WTC11 (cell line): ENCODE measurements at places on chromosomes 4 and X.
A peak's percentile ranks its signal among the peaks of the same experiment; 100 is the strongest.

GRCh38 chr4:86939729-86940575 is 5.1 kb downstream of the AFF1 start:
- DNase-seq = no peak

DNA sequence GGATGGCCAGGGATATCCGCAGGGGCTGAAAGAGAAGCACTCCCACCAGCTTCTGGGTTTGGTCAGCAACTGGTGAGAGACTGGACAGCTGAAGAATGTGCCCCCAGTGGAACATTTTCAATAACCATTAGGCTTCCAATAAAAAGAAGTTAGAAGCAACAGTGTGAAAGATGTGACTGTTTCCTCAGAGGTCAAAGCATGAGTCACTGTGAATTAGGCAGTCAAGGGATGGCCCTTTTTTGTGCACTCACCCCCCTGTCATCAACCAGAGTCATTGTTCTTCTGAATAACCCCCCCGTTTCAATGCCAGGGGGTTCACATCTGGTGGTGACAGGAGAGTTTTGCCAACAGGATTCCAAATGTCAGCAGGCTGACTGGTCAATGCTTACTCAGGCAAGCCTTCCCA is 74.6 kb upstream of the SH3RF1 start:
- no peak for DNase-seq

GRCh38 chr4:92237559-92237958 is 66.2 kb upstream of the GRID2 start:
- no peak for DNase-seq

- DNase-seq = no peak
Measured at GRCh38 chr4:112093636-112094202, 51.5 kb upstream of the FAM241A start.

GRCh38 chrX:35166023-35166422 is 223.4 kb downstream of the FAM47B start:
- DNase-seq = no peak

GRCh38 chr4:813900-814299 is 12.0 kb downstream of the CPLX1 start:
- peak; percentile 47 for DNase-seq

GRCh38 chrX:5807181-5807580 is 421.5 kb downstream of the NLGN4X start:
- DNase-seq = no peak

- DNase-seq = no peak
Measured at GRCh38 chr4:112251019-112251643, 19.5 kb downstream of the AP1AR start.

DNA sequence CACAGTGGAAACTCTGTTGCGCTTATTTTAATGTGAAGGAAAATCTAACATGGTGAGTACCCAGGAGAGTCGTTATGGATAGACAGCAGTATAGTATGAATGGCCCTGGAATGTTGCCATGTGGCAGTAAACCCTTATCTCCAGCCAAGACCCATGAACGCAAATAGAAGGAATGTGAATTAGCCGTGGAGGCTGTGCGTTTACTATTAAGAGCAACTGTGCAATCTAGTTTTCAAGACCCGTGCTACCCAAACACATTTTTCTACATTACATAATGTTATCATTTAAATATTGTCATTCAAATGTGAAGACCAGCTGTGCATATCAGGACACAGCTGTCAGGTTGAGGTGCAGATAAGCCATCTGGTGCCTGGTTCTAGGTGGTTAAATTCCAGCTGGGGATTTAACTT is 13.3 kb upstream of the AGA start:
- no peak for DNase-seq

DNA sequence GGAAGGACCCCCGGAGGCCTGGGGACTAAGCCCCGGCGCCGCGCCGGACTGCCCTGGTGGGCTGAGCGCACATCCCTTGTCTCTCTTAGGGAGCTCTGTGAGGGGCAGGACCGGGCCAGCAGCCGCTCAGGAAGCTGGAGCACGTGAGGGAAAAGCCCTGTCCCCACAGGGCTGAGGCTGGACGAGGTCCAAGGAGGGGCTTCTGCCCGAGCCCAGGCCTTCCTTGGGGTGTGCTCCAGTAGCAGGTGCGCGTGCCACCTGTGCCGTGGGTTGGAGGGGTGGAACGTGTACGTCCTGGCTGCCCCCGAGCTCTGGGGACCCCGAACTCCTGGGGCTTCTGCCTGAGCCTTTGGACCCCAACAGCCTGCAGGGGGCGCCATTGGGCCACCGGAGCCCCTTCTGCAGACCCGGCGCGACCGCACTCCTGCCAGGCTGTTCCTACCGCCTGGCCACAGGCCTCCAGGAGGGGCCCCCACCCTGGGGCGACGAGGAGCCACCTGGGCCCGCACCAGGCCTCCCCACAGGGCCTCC is 27.2 kb downstream of the TACC3 start:
- peak; percentile 91 for DNase-seq

- no peak for DNase-seq
Measured at GRCh38 chr4:2833671-2834000, 10.0 kb upstream of the ADD1 start.

- no peak for DNase-seq
Measured at GRCh38 chr4:5500165-5500564, 208.2 kb downstream of the EVC2 start.

DNA sequence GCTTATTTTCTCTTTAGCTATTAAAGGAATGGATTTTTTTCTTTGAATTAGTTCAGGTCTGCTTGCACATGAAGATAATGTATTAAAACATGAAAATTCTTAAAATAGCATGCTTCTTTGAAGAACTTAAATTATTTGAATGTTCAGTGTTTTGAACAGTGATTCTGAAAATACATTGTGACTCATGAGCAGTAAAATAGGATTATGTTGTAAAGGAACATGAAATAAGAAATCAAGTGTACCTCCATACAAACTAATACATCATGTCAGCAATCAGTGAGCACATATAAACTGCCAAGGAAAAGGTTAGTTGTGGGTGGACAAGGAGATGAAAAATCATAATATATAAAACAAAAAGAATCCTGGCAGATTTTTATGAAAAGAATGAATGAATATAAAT is 66.1 kb downstream of the SNX25 start:
- DNase-seq = no peak

GRCh38 chrX:107107459-107107858 is 11.2 kb downstream of the RBM41 start:
- DNase-seq = no peak

DNA sequence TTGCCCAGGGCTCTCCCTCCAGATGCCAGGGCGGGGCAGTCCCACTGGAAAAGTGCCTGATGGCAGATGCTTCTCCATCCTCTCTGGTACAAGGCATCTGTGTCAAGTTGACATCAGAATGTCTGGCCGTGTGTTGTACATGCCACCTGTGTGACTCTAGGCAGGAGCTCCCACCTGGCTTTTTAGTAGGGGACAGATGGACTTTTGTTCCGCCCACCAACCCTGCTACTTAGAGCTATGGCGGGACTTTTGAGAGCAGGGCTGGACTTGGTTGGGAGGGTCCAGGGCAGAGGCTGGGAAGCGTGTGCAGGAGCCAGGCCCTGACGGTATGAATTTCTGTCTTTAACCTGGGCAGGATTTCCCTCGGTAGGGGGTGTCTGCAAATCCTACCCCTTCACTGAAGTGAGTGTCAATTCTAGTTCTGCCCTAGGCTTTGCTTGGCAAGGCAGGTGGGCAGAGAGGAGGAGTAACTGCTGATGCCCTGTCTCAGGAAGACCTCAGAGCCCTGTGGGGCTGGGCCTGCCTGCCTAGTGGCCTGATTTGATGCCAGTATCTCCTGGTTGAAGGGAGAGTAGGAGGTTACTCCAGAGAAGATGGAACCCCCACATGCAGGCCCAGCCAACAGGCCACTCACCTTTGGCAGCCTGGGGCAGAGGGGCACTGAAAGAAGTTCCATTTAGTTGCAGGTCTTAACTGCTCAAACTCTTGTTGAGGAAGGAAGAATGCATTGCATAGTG is 99.1 kb downstream of the PJA1 start:
- no peak for DNase-seq

- no peak for DNase-seq
Measured at GRCh38 chrX:45758319-45758718, 557.6 kb upstream of the DIPK2B start.

GRCh38 chr4:118993333-118993732 is 104.7 kb downstream of the SYNPO2 start:
- DNase-seq = no peak

DNA sequence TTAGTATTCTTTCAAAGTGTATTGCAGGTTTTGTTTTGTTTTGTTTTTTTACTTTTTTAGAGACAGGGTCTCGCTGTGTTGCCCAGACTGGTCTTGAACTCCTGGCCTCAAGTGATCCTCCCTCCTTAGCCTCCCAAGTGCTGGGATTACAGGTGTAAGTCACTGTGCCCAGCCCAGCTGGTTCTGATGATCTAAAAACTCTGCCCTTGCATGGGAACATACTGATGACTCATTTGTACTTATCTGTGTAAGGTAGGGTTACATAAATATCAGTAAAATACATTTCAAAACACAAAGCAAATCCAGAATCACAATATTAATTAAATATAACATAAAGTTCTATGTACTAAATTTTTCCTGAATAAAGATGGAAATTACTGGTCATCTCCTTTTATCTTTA is 7.4 kb upstream of the SLC9B1 start:
- DNase-seq = no peak

DNA sequence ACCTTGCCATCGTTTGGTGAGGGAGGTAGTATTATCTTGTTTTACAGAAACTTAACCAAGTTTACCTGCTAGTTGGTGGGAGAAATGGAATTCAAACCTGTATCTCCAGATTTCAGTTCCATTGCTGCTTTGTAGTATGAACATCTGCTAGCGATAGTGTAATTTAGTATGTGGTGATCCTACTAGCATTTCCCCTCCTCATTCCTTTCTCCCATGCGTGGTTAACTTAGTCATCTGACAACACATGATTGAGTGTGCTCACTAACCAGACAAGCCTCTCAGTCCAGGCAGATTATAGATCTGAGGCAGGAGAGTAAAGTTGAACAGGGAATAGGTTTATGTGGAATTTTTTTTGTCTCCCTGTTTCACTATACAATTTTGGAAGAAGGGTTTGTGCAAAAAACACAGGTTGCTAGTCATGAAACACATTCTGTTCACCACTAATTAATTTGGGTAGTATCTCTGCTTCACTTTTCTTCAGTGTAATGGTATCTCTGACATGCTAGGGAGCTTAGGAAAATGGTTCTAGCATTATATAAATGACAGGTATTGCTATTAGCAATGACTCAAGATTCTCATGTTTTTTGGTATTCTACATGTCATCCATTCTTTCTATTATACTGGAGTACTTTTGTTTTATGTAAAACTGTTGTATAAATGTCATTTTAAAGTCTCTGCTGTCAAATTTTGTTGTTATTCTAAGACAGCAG is 21.7 kb downstream of the RBPJ start:
- no peak for DNase-seq

- DNase-seq = peak; percentile 37
Measured at GRCh38 chrX:7170898-7171297, 22.9 kb upstream of the PUDP start.

DNA sequence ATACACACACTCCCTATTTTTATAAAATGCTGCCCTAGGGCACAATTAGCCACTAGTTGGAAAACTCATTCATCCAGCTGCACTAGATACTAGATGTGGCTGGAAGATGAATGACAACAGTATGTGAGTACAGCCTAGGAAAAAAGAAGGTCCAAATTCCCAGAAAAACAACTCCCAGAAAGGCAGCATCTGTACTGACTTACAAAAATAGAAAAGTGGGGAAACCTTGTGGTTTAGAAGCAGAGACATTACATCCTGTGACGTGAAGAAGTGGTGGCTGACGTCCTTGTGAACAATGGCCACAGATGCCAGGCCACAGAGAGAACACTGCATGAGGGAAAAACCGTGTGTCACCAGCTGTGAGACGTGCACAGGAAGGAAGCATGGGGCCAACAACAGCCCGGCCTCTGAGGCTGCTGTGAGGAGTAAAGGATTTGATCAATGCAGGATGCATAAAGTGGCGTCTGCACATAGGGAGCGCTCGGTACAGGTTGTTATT is 81.2 kb downstream of the SPRY1 start:
- no peak for DNase-seq

GRCh38 chrX:1719270-1719669 is 104.4 kb downstream of the ASMT start:
- no peak for DNase-seq

DNA sequence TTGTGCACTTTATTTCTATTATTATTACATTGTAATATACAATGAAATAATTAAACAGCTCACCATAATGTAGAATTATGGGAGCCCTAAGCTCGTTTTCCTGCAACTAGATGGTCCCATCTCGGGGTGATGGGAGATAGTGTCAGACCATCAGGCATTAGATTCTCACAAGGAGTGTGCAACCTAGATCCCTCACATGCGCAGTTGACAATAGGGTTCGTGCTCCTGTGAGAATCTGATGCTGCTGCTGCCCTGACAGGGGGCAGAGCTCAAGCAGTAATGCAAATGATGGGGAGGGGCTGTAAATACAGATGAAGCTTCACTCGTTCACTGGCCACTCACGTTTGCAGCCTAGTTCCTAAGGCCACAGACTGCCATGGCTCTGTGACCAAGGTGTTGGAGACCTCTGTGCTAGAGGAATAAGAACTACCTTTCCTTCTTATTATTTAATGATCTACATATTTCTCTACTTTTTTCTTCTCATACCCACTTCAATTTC is 492.9 kb upstream of the INTU start:
- DNase-seq = no peak

DNA sequence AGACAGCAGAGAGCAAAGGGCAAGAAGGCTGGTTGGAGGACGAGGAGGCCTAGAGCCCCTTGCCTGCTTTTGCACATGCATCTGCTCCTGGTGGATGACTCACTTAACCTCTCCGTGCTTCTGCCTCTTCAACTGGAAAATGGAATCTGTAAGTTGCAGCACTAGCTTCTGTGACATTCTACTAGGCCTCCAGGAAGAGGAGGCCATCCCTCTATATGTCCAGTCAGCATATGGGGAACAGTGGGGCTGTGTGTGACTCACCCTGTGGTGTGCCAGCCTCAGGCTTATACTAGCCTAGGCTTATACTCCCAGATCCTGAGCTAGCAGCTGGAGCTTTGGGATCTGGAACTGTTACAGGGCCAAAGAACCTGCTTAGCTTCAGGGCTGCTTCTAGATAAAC is 36.0 kb downstream of the RTL9 start:
- DNase-seq = no peak

DNA sequence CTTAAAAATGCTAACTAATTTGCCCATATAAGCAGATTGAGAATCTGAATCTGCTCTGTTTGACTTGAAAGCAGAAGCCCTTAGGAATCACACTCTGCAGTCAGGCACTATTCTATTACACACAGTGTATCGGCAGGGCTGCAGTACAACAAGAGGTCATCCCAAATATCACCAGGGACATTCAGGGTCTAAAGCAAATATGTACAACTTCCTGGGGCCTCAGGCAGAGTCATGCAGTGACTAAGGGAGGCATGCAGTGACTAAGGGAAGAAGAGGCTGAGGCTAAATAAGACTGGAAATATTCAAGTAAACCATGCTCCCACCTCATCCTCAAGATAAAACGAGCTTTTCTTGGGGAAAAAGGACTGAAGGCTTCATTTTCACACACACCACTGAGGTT is 20.9 kb downstream of the MAPK10 start:
- DNase-seq = no peak

GRCh38 chr4:150814873-150815272 is 200.2 kb downstream of the LRBA start:
- no peak for DNase-seq
